Esophagus squamous epithelium (tissue), 5 donors: ENCODE measurements at places on chromosomes 16 and 17.

GRCh38 chr17:67238991-67239390 lies 6.0 kb downstream of the HELZ start:
- no peak for DNase-seq

DNA sequence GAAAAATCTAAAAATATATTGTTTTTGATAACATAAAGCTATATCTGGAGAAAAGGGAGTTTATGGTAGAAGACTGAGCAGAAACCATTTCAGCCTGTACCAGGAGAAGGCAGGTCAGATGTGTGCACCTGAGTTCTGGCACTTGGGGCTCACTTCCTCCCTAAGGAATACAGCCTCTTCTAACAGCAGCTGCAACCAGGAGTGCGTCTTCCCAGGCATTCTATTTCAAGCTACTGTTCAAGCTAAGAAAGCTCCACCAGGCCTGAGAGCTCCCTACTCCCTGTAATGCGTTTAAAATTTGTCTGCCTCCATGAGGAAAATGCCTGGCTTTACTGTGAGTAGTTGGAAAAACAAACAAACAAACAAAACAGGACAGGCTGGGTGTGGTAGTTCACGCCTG lies 96.1 kb downstream of the ZNF778 start:
- DNase-seq: no peak

GRCh38 chr16:21953541-21953902 lies 361 bp downstream of the UQCRC2 start:
- no peak for DNase-seq

- no peak for DNase-seq
Measured at GRCh38 chr17:55341432-55341831, 76.7 kb downstream of the HLF start.

- no peak for DNase-seq
Measured at GRCh38 chr16:79560318-79560717, 40.2 kb downstream of the MAF start.

- no peak for DNase-seq
Measured at GRCh38 chr16:30758988-30759491, 2.8 kb downstream of the CFAP119 start.

GRCh38 chr16:27840311-27841060 lies 223.0 kb downstream of the GSG1L start:
- DNase-seq: no peak

- no peak for DNase-seq
Measured at GRCh38 chr17:73571511-73572130, 72.6 kb downstream of the SDK2 start.

- DNase-seq: no peak
Measured at GRCh38 chr17:66114609-66115008, 77.3 kb downstream of the CEP112 start.
